ENCODE measurements at places on chromosomes 12 and 14. TPM values are rescaled to one million over a fixed set of nuclear protein-coding genes. Genes with fewer than 3 reads are reported as not detected.

DNA sequence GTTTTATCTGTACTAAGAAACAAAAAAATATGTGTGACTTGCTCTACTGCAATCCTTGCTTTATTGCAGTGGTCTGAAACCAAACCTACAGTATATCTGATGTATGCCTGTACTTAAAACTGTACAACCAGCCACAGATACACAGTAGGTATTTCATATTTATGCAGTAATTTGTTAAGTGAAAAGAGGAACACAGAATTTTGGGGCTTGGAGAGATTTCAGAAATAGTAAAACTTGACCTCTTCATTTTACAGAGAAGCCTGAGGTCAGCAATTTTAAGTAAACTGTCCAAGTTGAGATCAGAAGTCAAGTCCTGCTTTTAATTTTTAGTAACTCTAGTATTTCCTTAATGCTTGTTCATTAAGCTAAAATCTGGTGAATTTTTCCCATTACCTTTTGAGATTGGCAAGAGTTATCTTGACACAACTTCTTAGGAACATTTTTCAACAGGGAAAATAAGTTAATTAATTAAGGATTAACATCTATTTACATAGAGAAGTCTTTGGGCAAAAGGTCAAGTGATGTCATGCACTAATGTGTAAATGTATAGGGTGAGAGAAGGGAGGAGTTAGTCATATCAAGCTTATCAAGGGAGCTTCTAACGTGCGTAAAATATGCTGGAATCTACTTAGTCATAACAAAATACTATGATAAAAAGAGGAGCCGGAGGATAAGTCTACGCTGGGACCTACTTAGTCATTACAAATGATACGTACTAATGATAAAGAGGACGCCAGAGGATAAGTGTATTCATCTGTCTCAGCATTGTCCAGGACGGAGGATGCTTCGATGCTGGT lies 66.0 kb upstream of the GTF2A1 start:
- H3K4me1 ChIP-seq = no peaks in the 10 kb centered on the region
- no peaks in the 10 kb centered on the region for H3K36me3 ChIP-seq
- H3K27me3 ChIP-seq = no peaks in the 10 kb centered on the region
- no peak overlapping the region for H3K27ac ChIP-seq

- H3K4me3 ChIP-seq = no peak overlapping the region
- no peaks in the 10 kb centered on the region for H3K36me3 ChIP-seq
- no peak overlapping the region for H3K27ac ChIP-seq
- no peaks in the 10 kb centered on the region for H3K4me1 ChIP-seq
- no peaks in the 10 kb centered on the region for H3K27me3 ChIP-seq
Measured at GRCh38 chr14:32666308-32666707, 272.4 kb upstream of the NPAS3 start.

- no peak overlapping the region for H3K27ac ChIP-seq
- no peak overlapping the region for H3K4me3 ChIP-seq
- no peaks in the 10 kb centered on the region for H3K27me3 ChIP-seq
- H3K4me1 ChIP-seq = no peaks in the 10 kb centered on the region
Measured at GRCh38 chr12:70982991-70983390, 62.5 kb upstream of the PTPRR start.

Gene SERPINA5
- total RNA-seq = 1,154 TPM

GRCh38 chr12:116933091-116933490 lies 22.3 kb downstream of the FBXW8 start:
- no peak overlapping the region for H3K4me3 ChIP-seq
- H3K36me3 ChIP-seq = no peaks in the 10 kb centered on the region
- H3K27me3 ChIP-seq = no peaks in the 10 kb centered on the region
- peaks cover 26% of the 10 kb centered on the region for H3K4me1 ChIP-seq

DNA sequence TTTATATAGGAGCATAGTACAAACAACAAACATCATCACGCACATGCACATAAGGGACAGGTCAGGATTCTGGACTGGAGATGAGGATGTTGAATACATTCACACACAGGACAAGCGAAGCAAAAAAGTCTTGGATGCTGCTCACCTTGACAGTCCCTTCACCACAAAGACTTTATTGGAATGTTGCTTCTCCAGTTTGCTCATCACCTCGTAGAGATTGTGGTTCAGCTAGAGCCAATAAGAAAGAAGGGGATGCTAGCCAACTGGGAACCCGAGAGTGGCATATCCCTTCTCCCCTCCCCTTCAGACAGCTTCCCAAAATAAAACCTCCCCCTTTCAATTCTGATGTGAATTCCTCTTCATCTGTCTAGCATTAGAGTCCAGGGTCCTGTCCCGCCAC lies 25.4 kb upstream of the SMAGP start:
- DNase-seq = no peak
- no peak overlapping the region for H3K27ac ChIP-seq
- no peak overlapping the region for H3K4me3 ChIP-seq
- no peaks in the 10 kb centered on the region for H3K4me1 ChIP-seq
- H3K27me3 ChIP-seq = no peaks in the 10 kb centered on the region

Gene C12orf54
- 77.1 TPM for total RNA-seq

Gene DAO
- total RNA-seq = 0.81 TPM

Gene RNASE9
- not detected for total RNA-seq

GRCh38 chr12:80472911-80473500 lies 29.0 kb downstream of the PTPRQ start:
- H3K27ac ChIP-seq = no peak overlapping the region
- H3K36me3 ChIP-seq = no peaks in the 10 kb centered on the region
- no peaks in the 10 kb centered on the region for H3K27me3 ChIP-seq

GRCh38 chr14:89060191-89060590 lies 235.7 kb downstream of the TTC8 start:
- no peaks in the 10 kb centered on the region for H3K4me1 ChIP-seq
- H3K27ac ChIP-seq = no peak overlapping the region
- no peaks in the 10 kb centered on the region for H3K27me3 ChIP-seq
- no peak for DNase-seq
- no peaks in the 10 kb centered on the region for H3K36me3 ChIP-seq

Gene CDH24
- total RNA-seq = 10.2 TPM

DNA sequence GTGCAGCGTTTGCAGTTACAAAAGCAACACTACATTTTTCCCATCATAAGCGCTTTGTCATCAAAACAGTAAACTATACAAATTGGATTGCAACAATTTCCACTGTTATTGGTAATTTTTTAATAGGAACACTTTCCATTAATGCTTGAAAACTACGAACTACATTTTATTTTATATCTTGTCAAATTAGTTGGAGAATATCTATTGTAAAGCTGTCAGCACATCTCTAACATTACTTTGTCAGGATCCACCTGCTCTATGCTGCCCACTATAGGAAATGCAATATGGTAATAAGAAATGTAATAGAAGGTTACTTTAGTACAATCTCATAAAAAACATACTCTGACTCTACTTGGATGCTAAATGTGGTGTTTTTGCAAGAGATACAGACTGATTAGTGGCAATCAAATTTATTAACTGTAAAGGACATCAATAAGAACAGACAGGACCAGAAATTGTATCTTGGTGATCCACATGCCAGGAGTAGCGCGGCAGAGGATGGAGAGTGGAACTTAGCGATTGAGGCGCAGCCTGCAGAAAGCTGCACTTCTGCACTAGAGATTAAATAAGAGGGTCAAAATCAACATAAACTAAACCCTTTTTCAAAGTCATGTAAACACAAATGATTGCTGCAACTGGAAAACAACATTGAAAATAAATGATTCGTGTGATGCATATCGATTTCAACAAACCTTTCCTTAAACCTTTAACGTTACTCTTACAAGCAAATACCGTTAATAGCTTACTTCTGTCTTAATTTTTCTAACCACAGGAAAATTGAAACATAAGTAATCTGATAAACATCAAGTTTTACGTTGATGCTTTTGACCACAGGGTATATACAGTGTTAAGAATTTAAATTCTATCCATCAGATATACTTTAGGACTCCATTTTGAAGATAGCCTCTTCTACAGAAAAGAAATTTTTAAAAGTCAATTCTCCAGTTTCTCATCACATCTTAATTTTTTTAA lies 3.6 kb upstream of the ARID2 start:
- peaks cover 6% of the 10 kb centered on the region for H3K4me1 ChIP-seq
- no peaks in the 10 kb centered on the region for H3K27me3 ChIP-seq
- H3K27ac ChIP-seq = peak overlapping the region; percentile 100
- H3K36me3 ChIP-seq = no peaks in the 10 kb centered on the region

GRCh38 chr12:111529424-111530368 lies 69.4 kb downstream of the ATXN2 start:
- H3K36me3 ChIP-seq = no peaks in the 10 kb centered on the region
- no peaks in the 10 kb centered on the region for H3K27me3 ChIP-seq
- no peak overlapping the region for H3K27ac ChIP-seq
- DNase-seq = no peak

- DNase-seq = no peak
- no peak overlapping the region for H3K4me3 ChIP-seq
- H3K36me3 ChIP-seq = no peaks in the 10 kb centered on the region
- no peaks in the 10 kb centered on the region for H3K4me1 ChIP-seq
Measured at GRCh38 chr12:80490329-80490728, 46.3 kb downstream of the PTPRQ start.

- H3K27ac ChIP-seq = no peak overlapping the region
- H3K36me3 ChIP-seq = no peaks in the 10 kb centered on the region
- H3K4me1 ChIP-seq = no peaks in the 10 kb centered on the region
- no peak for DNase-seq
Measured at GRCh38 chr12:5063149-5063548, 19.5 kb downstream of the KCNA5 start.

DNA sequence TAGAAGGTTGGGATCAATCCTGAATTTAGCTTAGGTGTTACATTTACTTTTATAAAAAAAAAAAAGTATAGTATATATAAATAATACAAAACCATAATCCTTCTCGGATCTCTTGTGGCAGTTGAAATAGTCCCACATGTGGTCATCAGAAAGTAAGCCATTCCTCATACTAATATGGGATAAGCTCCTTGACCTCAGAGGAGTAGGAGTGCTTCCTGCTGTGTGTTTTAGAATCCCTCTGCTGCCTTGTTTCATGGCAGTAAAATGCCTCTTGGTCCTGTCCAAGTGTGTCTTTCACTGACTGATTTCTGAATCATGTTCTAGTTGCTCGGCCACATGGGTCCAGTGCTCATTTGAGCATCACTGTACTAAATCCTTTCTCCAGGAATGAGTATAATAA lies 117.0 kb downstream of the NTN4 start:
- H3K4me3 ChIP-seq = no peak overlapping the region
- H3K4me1 ChIP-seq = peaks cover 10% of the 10 kb centered on the region
- no peaks in the 10 kb centered on the region for H3K27me3 ChIP-seq
- DNase-seq = no peak
- H3K27ac ChIP-seq = no peak overlapping the region

DNA sequence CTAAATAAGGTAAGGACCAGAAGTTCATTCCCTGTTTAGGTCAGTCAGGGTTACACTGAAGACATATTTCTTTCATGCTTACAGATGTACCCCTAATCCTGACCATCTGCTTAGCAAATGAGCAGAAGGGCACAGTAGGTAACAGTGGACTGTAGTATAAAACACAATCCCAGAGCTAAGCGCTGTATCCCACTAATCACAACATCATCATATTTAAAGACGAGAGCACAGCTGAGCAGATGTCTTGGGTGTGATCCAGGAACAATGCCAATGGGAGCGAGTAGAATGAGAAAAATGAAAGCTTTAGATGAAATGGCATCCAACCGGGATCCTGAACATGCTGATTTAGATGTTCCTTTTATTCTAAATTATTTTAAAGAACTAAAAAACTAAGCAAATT lies 213.4 kb downstream of the CCER1 start:
- no peak for DNase-seq
- no peak overlapping the region for H3K27ac ChIP-seq
- no peaks in the 10 kb centered on the region for H3K36me3 ChIP-seq
- no peaks in the 10 kb centered on the region for H3K27me3 ChIP-seq
- H3K4me3 ChIP-seq = no peak overlapping the region

GRCh38 chr12:111192647-111193046 lies 176.2 kb downstream of the PHETA1 start:
- no peak for DNase-seq
- H3K4me1 ChIP-seq = no peaks in the 10 kb centered on the region
- H3K4me3 ChIP-seq = no peak overlapping the region
- no peaks in the 10 kb centered on the region for H3K27me3 ChIP-seq
- no peaks in the 10 kb centered on the region for H3K36me3 ChIP-seq

GRCh38 chr12:84201976-84202375 lies 710.6 kb downstream of the SLC6A15 start:
- no peak overlapping the region for H3K4me3 ChIP-seq
- no peaks in the 10 kb centered on the region for H3K4me1 ChIP-seq
- H3K36me3 ChIP-seq = no peaks in the 10 kb centered on the region
- no peak overlapping the region for H3K27ac ChIP-seq

GRCh38 chr12:104692557-104693218 lies 235.9 kb downstream of the CHST11 start:
- no peaks in the 10 kb centered on the region for H3K27me3 ChIP-seq
- no peak for DNase-seq
- H3K4me3 ChIP-seq = no peak overlapping the region
- no peaks in the 10 kb centered on the region for H3K36me3 ChIP-seq
- H3K4me1 ChIP-seq = peaks cover 7% of the 10 kb centered on the region

- H3K27me3 ChIP-seq = no peaks in the 10 kb centered on the region
- no peak for DNase-seq
- H3K4me1 ChIP-seq = no peaks in the 10 kb centered on the region
- H3K36me3 ChIP-seq = no peaks in the 10 kb centered on the region
- H3K4me3 ChIP-seq = no peak overlapping the region
- H3K27ac ChIP-seq = no peak overlapping the region
Measured at GRCh38 chr12:109793826-109794501, 39.2 kb downstream of the TRPV4 start.

GRCh38 chr14:61555056-61555838 lies 140.1 kb upstream of the HIF1A start:
- no peak overlapping the region for H3K4me3 ChIP-seq
- no peaks in the 10 kb centered on the region for H3K27me3 ChIP-seq
- no peaks in the 10 kb centered on the region for H3K36me3 ChIP-seq
- no peak for DNase-seq
- H3K4me1 ChIP-seq = peaks cover 28% of the 10 kb centered on the region

- H3K27ac ChIP-seq = peak overlapping the region; percentile 30
- no peaks in the 10 kb centered on the region for H3K27me3 ChIP-seq
- H3K36me3 ChIP-seq = no peaks in the 10 kb centered on the region
- peak; percentile 62 for DNase-seq
Measured at GRCh38 chr14:76844223-76844622, 18.0 kb downstream of the LRRC74A start.

Gene KRT78
- 0.93 TPM for total RNA-seq

DNA sequence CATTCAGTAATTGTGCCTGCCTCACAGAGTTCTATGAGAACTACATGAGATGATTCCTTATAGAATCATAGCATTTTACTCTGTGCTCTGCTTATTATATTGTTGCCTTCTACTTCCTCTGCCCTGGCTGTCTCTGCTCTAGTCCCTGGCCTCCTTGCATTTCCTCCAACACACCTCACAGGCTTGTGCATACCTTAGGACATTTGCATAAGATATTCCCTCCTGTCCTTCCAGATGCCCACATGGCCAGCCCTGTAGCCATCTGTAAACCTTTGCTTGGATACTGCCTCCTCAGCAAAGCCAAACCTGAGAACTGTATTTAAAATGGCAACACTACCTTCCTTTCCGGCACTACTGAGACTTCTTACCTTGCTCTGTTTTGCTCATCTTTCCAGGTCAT lies 453.6 kb downstream of the NELL2 start:
- H3K27ac ChIP-seq = no peak overlapping the region
- H3K4me1 ChIP-seq = no peaks in the 10 kb centered on the region
- no peaks in the 10 kb centered on the region for H3K36me3 ChIP-seq
